AML-193 (cell line): ENCODE measurements at places on chromosomes 7 and 10.

GRCh38 chr7:5595545-5596045, 172.0 kb upstream of the TNRC18 start:
- peak; percentile 53 for DNase-seq

GRCh38 chr7:132768099-132768498, 191.8 kb upstream of the PLXNA4 start:
- no peak for DNase-seq

- no peak for DNase-seq
Measured at GRCh38 chr10:79179164-79179956, 110.6 kb downstream of the ZMIZ1 start.

- no peak for DNase-seq
Measured at GRCh38 chr10:35940141-35941041, 298.3 kb upstream of the FZD8 start.

- DNase-seq: no peak
Measured at GRCh38 chr7:119782286-119782685, 490.7 kb upstream of the KCND2 start.

GRCh38 chr10:80501381-80501912, 36.3 kb upstream of the SH2D4B start:
- DNase-seq: no peak

- DNase-seq: no peak
Measured at GRCh38 chr10:76444034-76444800, 1012.8 kb downstream of the LRMDA start.

- DNase-seq: no peak
Measured at GRCh38 chr7:29840701-29841100, 34.4 kb downstream of the WIPF3 start.

- DNase-seq: no peak
Measured at GRCh38 chr7:68623030-68623429, 975.2 kb upstream of the AUTS2 start.

GRCh38 chr7:106598663-106599342, 62.2 kb downstream of the CCDC71L start:
- peak; percentile 92 for DNase-seq

DNA sequence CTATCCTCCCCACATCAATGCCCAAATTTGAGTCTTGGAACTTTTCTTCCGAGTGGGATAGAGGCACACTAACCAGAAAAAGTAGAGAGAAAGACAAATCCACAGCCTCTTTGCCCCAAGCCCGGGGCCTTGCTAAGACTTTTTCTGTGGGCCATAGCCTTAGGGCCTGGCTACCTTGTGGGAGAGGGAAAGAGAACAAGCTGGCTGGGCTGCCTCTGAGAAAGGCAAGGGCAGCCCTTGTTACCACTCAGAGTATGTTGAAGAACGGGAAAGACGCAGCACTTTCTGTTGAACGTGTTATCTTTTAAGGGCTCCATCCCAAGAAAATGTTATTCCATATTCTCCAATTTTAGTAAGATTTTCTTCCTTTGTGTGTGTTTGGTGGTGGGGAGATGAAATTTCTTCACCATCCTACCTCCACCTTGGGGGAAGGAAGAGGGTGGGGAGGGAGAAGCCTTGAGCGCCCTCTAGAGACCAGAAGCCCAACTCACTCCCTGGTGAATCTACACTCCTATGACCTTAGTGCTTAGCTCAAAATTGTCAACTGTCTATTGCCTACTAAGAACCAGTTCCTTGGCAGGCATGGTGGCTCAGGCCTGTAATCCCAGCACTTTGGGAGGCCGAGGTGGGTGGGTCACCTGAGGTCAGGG, 3.9 kb upstream of the NRF1 start:
- DNase-seq: peak; percentile 60

DNA sequence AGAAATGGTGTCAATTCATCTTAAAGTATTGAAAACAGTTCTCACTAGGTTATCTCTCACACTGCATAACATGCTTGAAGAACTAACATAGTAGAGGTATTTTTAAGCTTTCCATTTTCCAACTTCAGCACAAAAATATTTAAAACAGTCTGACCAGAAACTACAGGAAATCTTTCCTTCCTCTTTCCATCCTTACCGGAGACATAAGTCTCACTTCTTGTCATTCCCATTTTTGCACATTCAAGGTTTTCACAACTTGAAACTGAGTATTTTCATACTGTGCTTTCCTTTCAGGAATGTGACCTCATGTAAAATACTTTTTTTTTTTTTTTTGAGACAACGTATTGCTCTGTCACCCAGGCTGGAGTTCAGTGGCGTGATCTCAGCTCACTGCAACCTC, 45.2 kb downstream of the ARHGAP12 start:
- DNase-seq: no peak

DNA sequence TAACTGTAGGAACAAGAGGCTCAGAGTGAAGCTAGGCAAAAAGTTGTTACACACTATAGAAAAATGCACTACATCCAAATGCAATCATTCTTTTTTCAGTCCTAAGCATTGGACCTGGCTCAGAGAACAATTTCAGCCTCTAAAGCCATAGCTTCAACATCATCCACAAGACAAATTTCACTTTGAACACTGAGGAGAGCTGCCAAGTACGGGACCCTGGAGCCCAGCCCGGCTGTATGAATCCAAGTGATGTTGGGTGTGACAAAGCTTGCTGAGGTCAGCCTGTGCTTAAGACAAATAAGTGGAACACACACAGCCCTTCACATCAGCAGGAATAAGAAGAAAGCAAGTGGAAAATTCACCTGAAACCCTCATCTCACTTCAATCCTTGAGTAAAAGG, 233.1 kb upstream of the PFKP start:
- no peak for DNase-seq

DNA sequence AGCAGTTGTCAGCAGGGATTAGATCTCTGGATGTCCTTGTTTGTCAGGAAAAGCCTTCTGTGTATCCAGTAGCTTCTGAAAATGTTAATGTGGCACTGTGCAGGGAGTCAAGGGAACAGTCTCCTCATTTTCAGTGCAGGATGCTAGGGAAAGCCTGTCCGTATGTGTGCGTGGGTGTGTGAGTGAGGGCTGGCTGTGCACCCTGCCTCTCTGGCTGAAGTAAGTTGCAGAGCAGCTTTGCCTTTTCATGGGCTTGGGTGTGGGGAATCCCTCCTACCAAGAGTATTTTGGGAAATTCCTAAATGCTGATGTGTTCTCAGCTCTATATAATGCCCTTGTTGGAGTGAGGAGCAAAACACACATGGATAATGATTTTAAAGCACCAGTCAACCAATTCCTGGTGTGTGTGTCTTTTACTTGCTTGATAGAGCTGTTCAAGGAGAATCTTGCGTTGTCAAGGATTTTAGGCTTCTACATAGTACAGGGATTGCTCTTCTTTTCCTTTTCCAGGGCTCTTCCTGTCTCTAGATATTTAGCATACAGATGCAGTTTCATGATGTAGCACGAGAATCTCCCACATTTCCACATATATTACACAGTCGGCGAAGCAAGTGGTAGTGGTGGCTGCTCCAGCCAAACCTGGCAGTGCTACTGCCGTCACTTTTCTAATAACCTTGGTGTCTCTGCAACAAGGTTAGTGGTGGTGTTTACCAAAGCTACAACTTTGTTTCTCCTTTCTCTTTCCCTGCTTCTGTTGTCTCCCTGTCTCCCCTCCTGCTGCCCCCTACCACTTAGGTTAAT, 92.8 kb downstream of the MCU start:
- DNase-seq: no peak

DNA sequence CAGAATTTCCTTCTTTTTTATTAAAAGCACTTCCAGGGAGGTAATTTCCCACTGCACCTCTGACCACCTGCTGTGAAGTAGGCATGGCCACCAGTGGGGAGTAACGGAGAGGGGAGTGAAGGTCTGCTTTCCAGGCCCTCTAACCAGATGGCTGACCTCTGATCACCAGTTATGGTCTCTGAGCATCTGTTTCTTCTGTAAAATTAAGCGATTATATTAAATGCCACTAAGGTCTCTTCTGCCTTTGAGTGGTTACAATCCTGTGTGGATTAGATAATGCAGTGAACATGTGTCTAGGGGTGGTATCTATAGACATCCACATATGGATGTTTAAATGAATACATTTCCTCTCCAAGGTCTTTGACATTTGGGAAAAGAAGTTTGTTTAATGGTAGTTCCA, 199.6 kb downstream of the HERPUD2 start:
- DNase-seq: no peak

- no peak for DNase-seq
Measured at GRCh38 chr7:27564881-27565482, 97.7 kb downstream of the HIBADH start.

DNA sequence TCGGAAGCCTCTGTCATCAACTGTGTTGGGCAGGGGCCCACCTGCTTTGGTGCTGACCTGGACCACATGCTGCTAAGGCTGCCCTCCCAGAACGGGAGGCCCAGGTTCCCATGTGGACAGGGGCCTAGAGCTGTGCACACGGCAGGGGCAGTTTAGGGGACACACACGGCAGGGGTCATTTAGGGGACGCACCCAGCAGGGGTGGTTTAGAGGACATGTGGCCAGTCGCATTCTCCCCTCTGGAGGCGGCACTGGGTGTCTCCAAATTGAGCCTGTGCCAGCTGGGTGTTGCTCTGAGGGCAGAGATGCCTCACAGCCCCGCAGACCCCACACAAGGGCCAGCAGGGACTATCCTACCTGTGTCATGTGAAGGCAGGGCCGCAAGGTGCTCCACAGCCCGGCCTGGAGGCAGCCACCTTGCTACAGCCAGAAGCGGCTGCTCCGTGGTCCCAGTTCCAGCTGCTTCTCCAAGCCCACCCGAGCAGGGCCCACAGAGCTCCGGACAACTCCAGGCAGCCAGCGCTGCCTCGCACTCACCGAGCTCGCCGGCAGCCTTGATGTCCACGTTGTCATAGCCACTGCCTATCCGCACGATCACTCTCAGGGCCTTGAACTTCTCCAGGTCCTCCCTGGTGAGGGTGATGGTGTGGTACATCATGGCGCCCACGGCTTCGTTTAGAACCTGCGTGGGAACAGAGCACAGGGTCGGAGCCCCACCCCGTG, 60.7 kb downstream of the ZRANB1 start:
- DNase-seq: no peak

DNA sequence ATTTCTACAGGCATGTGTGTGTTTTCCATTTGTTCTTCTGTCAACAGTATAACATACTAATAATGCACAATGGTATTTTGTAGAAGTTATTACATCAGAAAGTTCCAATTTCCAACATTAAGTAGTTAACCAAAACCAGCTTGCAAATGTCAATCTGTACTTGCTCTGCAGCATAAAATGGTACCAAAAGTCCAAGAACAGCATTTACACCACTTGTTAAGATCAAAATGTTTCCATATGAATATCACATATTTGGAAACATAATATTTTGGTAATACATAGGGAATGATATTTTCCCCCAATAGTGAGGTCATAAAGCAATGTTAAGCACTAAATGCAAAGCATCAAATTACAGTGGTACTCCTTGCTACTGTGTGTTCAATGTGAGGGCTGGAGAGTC, 162.1 kb downstream of the ZNF438 start:
- DNase-seq: no peak
